ENCODE measurements at places on chromosomes 12 and 14. TPM values are rescaled to one million over a fixed set of nuclear protein-coding genes. Genes with fewer than 3 reads are reported as not detected.

The KRT6C gene
- total RNA-seq, result not detected

The AMN1 gene
- 6.3 TPM for total RNA-seq

The OVCH1 gene
- total RNA-seq, result not detected

The RNFT2 gene
- 5.3 TPM for total RNA-seq

The CABP1 gene
- not detected for total RNA-seq

The THAP2 gene
- total RNA-seq, result 17.2 TPM

The STAB2 gene
- not detected for total RNA-seq

The MAP3K9 gene
- total RNA-seq, result 3.6 TPM

The MYO1H gene
- not detected for total RNA-seq

The KRT71 gene
- total RNA-seq, result not detected

The NOXRED1 gene
- total RNA-seq, result 0.52 TPM

The PLBD1 gene
- total RNA-seq, result 8.2 TPM

The HOTAIR gene
- not detected for total RNA-seq

The CIROP gene
- not detected for total RNA-seq

The APOF gene
- not detected for total RNA-seq

The NUAK1 gene
- total RNA-seq, result 10.9 TPM

The CBLN3 gene
- 1.5 TPM for total RNA-seq

All from natural killer cell (primary cell).